ENCODE measurements at places on chromosomes 3 and 15.

- no peak for DNase-seq
These were observed 50.4 kb downstream of the COL6A5 start for GRCh38 chr3:130395916-130396315.

DNA sequence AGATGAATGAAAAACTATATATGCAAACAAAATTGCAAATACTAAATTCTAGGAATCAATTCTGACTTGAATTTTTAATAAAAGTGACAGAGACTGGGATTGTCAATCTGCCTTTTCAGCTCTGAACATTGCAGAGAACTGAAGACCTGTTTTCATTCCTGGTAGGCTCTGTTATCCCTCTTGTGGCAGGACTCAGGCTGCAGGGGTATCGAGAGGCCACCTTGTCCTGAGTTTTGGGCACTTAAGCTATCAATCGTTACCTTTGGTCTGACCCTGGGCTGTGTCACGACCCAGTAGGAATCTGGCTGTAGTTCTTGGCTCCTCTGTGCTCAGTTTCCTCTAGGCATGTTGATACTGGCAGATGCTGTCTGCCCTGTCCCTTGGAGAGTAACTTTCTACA lies 238.0 kb downstream of the CACNA2D3 start:
- no peak for DNase-seq

DNA sequence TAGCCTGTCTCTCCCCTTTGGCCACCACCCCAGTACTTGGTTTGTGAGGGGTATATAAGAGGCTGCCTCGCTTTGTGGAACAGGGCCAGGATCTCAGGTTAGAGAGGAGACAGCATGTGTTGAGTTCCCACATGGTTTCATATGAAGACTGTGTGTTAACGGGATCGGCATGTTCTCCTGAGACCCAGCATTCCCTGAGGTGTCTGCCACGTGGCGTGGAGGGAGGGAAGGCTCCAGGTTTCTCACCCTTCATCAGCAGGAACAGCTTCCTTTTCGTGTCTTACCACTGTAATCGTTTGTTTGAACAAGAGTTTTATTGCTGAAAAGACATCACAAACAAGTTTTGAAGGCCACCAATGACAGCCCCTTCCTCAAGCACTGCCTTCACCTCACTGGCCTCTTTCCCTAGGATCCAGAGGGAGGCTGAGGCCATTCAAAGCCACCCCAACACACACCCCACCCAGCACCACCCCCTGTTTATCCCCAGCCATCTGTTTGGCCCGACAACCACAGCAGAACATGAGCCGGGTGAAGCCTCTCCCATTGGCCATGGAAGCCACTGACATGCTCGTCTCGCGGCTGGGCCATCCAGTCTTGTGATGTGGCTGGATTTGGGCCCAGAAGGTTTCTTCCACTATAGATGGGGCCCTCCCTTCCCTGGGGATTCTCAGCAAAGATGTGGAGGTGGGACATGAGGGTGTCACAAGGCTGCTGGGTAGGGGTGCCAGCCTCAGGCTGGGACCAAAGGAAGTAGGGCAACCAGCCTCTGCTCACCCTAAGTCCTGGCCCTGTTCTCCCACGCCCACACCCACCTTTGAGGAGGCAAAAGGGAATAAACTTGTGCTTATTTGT lies 10.0 kb downstream of the BHLHE40 start:
- DNase-seq, result no peak

GRCh38 chr15:74378848-74379247 lies 11.4 kb upstream of the CYP11A1 start:
- peak; percentile 67 for DNase-seq

GRCh38 chr3:127735767-127736693 lies 63.3 kb downstream of the ABTB1 start:
- no peak for DNase-seq

GRCh38 chr3:161332792-161333191 lies 38.5 kb downstream of the SPTSSB start:
- no peak for DNase-seq

DNA sequence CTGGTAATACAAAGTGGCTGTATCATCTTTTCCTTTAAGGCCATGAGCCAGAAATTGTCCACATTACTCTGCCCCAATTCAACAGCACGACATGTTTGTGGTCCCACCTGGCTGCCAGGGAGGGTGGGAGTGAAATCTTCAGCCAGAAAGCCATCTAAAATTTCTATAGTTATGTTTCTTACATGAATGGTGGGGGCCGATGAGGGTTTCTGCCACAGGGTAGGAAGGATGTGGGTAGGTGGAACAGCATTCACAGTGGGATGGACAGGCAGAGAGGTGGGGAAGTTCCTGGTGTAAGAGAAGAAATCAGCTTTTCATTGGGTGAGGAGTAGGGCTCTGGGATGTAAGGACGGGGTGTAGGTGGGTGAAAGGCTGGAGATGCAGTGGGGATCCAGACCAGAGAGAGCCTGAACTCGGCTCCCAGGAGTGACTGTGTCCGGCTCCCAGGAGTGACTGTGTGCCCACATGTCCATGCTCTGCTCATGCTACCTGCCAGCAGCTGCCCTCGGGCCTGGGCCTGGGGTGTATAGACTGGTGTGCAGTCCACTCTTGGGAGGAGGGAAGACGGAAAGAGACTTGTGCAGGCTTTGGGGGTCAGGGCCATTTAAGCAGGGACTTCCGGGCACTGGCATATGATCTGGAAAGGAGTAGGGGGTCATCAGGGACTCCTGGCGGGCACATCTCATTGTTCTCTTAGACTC lies 3.8 kb upstream of the FBLN2 start:
- no peak for DNase-seq

Measured in activated CD4-positive, alpha-beta T cell treated with anti-CD3 and anti-CD28 coated beads, Interleukin-2, amount 50 U/mL, for 4 hours (primary cell).